ENCODE measurements at places on chromosomes 2 and 18.

GRCh38 chr2:177799531-177799930, 273.0 kb downstream of the PDE11A start:
- DNase-seq: no peak

GRCh38 chr18:31736630-31737029, 24.1 kb downstream of the SLC25A52 start:
- DNase-seq: no peak

DNA sequence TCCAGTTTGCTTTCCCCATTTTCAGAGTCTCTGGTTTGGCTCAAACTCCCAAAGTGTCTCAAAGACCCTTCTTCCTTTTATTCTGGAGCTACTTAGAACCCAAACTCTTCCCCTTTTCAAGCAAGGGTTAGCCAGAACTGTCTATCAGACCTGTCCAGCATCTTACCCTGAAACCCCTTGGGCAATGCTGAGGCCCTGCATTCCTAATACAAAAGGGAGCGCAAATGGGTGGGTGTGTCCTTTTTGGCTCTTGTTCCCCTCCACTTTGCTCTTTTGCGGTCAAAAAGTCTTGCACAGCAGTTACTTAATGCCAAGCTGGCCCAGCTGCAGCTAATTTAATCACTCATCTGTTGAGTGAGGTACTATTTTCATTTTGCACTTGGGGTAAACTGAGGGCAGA, 231.2 kb upstream of the FOSL2 start:
- no peak for DNase-seq

DNA sequence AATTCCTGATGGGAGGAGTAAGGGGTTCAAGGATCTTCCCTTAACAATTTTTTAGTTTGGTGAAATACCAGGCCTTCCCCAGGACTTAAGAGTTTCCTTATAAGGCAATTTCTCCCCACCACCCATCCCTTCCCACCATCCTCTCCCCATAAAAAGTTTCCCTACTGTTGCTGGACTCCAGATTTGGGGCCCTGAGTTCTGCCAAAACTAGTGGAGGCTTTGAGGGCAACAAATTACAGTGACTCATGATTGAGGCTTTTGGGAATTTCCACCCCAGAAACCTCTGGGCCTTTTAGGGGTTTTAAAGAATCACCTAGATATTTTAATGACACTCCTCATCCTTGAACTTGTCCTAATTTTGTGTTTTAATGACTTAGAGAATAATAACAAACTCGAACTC, 14.3 kb upstream of the EN1 start:
- DNase-seq: no peak

- DNase-seq: no peak
Observed at GRCh38 chr18:60466677-60467076, 94.1 kb upstream of the MC4R start.

- no peak for DNase-seq
Observed at GRCh38 chr2:165621086-165621560, 151.6 kb downstream of the CSRNP3 start.
